ENCODE measurements at places on chromosomes 6 and 20.

- DNase-seq: no peak
These were observed 70.9 kb upstream of the CCDC167 start for GRCh38 chr6:37570482-37571133.

- no peak for DNase-seq
These were observed 110.0 kb downstream of the GMDS start for GRCh38 chr6:2135401-2135800.

- DNase-seq: no peak
These were observed 67.8 kb downstream of the SCAND1 start for GRCh38 chr20:35886537-35886936.

- no peak for DNase-seq
These were observed 105.2 kb downstream of the NFATC2 start for GRCh38 chr20:51437182-51437924.

- no peak for DNase-seq
These were observed 39.3 kb downstream of the HUS1B start for GRCh38 chr6:617456-618100.

- no peak for DNase-seq
These were observed 758.9 kb upstream of the MMS22L start for GRCh38 chr6:98041921-98042320.

GRCh38 chr6:169097381-169097959 lies 156.2 kb downstream of the THBS2 start:
- DNase-seq: no peak

Measured in cardiac septum (tissue), 1 donor.